GDM1 (cell line): ENCODE measurements at places on chromosomes 11 and 22.
A peak's percentile ranks its signal among the peaks of the same experiment; 100 is the strongest.

- no peak for DNase-seq
Observed at GRCh38 chr11:117610045-117610444, 187.0 kb downstream of the DSCAML1 start.

- no peak for DNase-seq
Observed at GRCh38 chr11:62725646-62726045, 1.6 kb downstream of the HNRNPUL2 start.

GRCh38 chr11:119372260-119373058 is 9.0 kb downstream of the USP2 start:
- no peak for DNase-seq

DNA sequence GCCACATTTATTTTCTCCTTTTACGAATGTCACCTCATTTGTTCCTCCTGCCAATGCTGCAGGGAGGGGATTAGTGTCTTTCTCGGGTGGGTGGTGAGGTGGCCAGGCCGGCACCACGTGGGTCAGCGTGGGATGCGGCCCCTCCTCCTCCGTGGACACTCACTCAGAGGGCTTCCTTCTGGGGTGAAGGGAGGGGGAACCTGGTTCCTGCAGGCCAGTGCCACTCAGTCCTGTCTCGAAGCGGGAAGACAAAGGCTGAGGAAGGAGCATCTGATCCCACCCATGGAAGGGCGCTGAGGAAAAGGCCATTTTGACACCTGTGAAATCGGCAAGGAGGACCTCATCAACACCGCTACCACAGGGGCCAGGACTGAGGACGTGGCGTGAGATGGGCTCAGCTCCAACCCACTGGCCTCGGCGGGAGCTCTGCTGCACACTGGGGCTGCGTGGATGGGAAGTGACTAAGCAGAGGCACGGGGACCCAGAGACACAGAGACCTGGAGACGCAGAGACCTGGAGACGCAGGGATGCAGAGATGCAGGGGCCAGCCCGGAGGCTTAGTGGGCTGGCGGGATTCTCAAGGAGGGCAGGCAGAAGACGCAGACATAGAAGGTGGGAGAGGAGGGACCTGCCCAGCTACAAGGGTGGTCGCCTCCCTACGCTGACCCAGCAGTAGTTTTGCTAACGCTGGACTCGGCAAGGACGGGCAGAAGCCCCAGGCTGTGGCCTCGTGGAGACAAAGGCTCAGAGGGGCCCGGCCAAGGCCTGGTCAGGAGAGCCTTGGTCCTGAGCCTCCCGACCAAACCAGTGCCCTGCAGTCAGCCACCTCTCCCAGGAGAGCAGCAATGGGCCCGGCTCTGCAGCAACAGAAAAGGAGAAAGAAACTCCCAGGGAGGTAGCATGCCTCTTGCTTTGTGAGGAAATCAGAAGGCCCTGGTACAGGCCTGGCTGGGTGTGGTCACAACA is 1071.2 kb downstream of the BRD1 start:
- no peak for DNase-seq

- no peak for DNase-seq
Observed at GRCh38 chr11:85742348-85742747, 56.4 kb upstream of the CCDC89 start.

DNA sequence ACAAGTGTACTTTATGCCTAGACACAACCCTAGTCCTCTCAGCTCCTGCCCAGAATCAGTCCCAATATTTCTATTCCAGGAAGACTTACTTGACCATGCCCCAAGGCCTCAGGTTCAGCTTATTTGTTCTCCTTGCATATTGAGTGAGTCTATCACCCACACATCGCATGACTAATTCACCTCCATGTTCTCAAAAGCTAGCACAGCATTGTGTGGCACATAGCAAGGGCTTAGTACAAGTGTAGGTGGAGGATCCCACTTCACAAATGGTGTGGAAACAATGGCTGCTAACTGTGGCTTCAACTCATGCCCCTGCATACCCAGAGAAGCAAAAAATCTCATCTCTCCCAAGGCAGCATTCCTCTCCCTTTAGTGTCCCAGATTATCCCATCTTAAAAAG is 602.6 kb upstream of the API5 start:
- DNase-seq: no peak

GRCh38 chr11:94297985-94298576 is 6.3 kb upstream of the IZUMO1R start:
- no peak for DNase-seq

DNA sequence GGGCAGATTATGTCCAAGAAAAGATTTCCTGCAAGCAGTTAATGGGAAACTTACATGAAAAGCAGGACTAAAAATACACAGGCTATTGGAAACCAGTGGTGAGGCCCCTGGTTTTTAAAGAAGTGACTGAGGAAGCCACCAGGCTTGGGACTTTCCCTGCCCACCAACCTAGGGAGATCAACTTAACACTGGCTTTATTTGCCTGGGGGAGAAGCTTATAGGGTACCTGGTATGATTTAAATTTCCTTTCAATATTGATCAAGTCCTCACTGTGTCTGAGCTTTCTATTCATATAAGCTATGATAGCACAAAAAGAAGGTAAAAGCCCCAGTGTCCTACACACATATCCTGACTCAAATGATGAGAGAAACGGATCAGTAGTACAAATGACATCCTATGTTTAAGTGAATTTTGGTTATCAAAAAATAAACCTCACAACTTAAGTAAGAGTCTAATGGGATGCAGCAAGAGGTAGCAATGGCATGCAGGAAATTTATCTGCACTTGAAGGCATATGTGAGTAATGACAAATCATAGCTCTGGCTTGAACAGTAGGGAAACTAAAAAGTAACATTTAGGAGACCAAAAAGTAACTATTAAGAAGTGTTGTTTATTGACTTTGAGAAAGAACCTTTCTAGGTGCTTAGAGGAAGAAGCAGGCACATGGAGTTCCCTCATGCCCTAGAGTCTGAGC is 85.3 kb downstream of the GAB2 start:
- DNase-seq: no peak

DNA sequence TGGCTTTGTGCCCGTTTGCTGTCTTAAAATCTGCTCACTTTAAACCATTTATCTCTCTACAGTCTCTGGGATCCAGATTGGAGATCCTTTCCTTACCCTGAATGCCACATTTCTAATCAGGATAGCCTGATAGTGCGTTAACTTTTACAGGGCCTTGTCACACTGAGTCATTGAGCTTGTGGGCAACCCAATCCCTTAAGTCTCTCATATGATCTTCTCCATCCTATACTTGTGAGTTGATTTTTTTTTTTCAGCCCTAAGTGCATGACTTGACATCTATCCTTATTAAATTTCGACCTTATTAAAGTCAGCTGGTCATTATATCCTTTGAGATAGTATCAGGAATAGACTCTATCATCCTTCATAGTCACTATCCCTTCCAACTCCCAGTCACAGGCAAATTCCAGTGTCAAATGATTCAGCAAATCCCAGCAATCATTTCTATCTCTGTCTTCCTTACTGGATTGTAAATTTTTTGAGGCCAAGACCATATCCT is 57.7 kb downstream of the TEAD1 start:
- no peak for DNase-seq

DNA sequence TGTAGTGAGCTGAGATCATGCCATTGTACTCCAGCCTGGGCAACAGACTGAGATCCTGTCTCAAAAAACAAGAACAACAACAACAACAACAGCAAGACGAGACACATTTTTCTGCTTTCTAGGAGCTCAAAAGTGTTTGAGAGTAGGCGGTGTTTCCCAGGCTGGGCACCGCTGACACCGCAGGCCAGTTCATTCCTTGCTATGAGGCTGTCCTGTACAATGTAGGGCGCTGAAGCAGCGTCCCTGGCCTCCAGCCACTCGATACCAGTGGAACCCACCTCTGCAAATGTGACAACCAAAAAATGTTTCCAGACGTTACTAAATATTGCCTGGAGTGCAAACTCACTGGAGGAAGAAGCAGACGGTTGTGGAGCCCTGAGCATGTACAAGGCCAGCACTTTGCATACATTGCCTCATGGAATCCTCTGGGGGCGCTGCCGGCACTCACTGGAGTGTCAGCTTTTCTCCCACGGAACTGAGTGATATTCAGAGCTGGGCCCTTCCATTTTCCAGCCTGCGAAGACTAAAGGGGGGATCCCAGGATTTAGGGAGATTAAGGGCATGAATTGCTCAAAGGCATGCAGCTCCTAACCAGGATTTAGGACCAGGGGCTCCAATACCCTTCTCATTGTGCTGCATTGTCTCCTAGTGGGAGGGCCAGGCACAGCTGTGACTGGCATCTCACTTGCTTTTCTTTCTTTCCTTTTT is 5.8 kb upstream of the MIEF1 start:
- peak; percentile 53 for DNase-seq

DNA sequence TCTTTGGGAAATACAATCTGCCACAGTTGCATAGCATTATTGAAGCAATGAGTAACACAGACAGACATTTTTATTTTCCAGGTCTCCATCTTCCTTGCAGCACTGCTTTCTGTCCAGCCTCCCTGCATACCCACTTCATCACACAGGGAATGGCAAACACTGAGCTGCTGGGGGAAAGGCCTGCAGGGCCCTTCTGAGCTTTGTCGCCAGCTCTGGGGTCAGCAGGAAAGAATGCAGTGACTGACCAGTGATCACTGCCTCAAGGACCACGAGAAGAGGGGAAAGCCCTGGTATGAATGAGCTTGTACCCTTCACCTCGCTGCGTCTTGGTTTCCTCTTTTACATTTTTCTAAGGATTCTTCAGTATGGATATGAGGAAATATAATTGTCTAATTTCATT is 21.3 kb upstream of the MICAL2 start:
- no peak for DNase-seq
